Stimulated activated CD4-positive, alpha-beta T cell treated with anti-CD3 and anti-CD28 coated beads, Interleukin-4, amount 100 ng/mL, for 4 hours (primary cell): ENCODE measurements at places on chromosomes 6 and 20.

GRCh38 chr6:110562316-110562915, 86.0 kb upstream of the SLC22A16 start:
- DNase-seq: no peak

DNA sequence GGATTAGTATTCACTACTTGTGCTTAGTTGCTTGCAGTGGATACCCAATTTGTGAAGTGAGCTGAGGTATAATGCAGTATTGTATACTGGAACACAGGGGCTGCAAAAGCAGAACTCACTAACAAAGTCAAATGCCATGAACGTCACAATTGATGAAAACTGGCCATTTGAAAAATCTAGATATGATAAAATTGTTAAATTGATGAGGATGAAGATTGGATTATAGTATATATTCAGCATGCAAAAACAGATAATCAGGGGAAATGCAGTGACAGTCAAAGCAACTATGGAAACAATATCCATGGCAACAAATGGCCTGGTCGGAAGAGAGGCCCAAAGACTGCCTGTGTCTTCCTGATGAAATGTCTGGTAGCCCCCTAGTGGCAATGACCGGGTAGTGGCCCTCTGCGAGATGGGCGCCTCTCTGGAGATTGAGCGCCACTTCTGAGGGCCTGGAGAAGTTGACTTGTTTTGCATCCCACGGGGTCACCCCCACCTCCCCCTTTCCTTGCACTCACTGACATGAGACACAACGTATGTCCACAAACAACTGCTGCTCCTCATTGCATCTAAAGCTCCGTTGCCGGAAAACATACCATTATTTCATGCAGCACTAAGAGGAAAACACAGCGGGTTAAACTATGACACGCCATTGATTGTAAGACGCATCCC, 43.6 kb downstream of the C6orf15 start:
- peak; percentile 57 for DNase-seq

GRCh38 chr6:3336066-3336786, 77.5 kb downstream of the PSMG4 start:
- no peak for DNase-seq

DNA sequence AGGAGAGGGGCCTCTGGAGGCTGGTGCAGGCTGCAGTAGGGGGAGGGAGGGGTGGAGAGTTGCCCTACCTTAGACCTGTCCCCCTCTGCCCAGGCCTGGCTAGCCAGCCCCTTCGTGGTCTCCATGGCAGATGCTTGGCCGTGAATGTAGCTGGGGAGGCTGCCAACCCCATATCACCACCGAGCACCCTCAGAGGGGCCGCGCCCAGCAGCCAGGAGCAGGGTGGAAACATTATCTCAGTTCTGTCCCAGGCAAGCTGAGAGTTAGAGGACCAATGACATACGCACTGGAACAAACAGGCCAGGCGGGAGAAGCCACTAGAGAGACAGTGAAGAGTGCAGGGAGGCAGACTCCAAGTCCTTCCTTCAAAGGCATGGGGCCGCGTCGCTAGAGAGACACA, 66.5 kb downstream of the LRFN2 start:
- no peak for DNase-seq
